ENCODE measurements at places on chromosomes 2 and 18. TPM values are rescaled to one million over a fixed set of nuclear protein-coding genes. Genes with fewer than 3 reads are reported as not detected.
A peak's percentile ranks its signal among the peaks of the same experiment; 100 is the strongest.

DNA sequence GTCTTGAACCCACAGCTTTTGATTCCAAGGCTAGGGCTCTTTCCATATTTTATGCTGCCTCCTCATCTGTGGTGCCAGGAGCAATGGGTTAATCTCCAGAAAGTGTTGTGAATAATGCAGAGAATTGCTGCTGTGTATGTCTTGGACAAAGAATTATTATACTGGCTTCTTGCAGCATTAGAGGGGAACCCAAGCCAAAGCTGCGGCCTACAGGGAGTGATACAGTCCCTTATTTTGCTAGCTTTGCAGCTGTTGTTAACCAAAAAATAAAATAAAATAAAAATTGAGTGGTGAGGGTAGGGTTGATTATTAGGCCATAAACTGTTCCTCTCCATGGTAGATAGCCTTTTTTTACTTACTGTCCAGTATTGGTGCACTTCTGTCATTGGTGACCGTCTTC, 16.7 kb downstream of the WIPF1 start:
- H3K4me1 ChIP-seq: peaks cover 75% of the 10 kb centered on the region
- peaks cover 80% of the 10 kb centered on the region for H3K36me3 ChIP-seq
- DNase-seq: no peak
- H3K4me3 ChIP-seq: no peak overlapping the region

- no peak overlapping the region for H3K27ac ChIP-seq
- no peaks in the 10 kb centered on the region for H3K36me3 ChIP-seq
- H3K27me3 ChIP-seq: no peaks in the 10 kb centered on the region
- no peak overlapping the region for H3K4me3 ChIP-seq
- H3K4me1 ChIP-seq: no peaks in the 10 kb centered on the region
- DNase-seq: no peak
These were observed 54.8 kb upstream of the PTPRM start for GRCh38 chr18:7512348-7512747.

GRCh38 chr2:50126845-50127244, 905.1 kb downstream of the NRXN1 start:
- no peaks in the 10 kb centered on the region for H3K4me1 ChIP-seq
- no peak overlapping the region for H3K4me3 ChIP-seq
- H3K36me3 ChIP-seq: no peaks in the 10 kb centered on the region
- H3K27me3 ChIP-seq: no peaks in the 10 kb centered on the region

DNA sequence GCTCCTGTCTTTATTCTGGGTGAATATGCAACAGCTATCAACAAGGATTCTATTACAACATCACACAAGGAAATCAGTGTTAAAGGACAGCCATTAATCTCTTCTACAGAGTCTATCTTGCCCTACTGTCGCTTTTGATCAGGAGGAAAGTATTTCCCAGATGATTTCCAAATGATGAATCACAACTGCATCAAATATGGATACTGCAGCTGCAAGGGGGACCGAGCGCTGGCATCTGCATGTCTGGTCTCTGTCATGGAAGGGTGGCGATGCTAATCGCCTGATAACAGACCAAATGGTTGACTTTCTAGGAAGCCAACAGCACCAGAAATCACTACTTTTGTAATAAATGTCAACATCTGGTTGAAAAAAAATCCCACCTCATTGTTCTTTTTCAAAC, 21.2 kb upstream of the OR6B3 start:
- peaks cover 2% of the 10 kb centered on the region for H3K36me3 ChIP-seq
- H3K4me3 ChIP-seq: no peak overlapping the region
- peaks cover 9% of the 10 kb centered on the region for H3K27me3 ChIP-seq
- no peak overlapping the region for H3K27ac ChIP-seq
- DNase-seq: no peak

DNA sequence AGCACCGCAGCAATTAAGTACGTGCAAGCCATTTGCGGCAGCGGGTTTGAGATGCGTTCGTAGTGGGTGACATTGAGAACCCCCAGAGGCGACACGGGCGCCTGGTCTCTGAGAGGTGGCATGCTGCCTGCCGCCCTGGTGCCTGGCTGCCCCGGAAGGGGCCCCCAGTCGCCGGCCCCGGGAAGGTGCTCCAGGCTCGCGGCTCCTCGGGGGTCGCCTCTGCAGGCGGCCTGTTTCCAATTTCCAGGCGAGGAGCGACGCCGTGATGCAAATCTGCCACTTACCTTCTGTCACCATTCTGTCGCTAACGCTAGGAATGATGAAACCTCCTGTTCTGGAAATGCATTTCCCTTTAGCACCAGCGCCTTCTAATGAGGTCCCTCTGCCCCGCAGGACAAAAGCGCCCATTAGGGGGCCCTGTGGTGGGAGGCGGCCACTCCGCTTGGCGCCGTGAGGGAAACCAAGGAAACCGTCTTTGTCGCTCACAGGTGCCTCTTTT, 13.0 kb downstream of the KIF5C start:
- peaks cover 10% of the 10 kb centered on the region for H3K4me1 ChIP-seq
- DNase-seq: peak; percentile 30
- peaks cover 38% of the 10 kb centered on the region for H3K27me3 ChIP-seq
- peaks cover 1% of the 10 kb centered on the region for H3K36me3 ChIP-seq
- peak overlapping the region; percentile 74 for H3K4me3 ChIP-seq

DNA sequence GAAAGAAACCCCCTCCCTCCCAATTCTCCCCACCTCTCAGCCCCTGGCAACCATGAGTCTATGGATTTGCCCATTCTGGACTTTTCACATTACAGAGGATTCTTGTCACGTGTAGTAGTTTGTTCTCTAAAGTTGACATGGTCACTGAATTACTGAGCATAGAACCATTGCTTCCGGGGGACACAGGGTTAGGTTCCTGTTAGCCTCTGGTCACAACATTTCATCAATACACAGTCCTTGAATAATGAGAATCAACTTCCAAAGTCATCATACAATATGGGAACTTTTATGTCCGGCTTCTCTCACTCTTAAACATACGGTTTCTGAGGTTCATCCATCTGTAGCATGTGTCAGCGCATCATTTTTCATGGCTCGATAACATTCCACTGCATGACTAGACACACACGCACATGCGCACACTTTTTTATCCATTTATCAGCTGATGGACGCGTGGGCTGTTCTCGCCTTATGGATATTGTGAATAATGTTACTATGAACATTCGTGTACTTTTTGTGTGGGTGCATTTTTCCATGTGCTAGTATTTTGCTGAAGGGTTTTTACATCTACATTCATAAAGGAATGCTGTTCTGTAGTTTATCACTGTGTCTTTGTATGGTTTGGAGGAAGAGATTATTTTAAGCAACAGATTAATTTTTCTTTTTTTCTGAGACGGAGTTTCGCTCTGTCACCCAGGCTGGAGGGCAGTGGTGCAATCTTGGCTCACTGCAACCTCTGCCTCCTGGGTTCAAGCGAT, 48.1 kb downstream of the PARD6G start:
- no peak for DNase-seq
- no peaks in the 10 kb centered on the region for H3K36me3 ChIP-seq
- no peak overlapping the region for H3K4me3 ChIP-seq
- H3K4me1 ChIP-seq: peaks cover 24% of the 10 kb centered on the region
- no peak overlapping the region for H3K27ac ChIP-seq

DNA sequence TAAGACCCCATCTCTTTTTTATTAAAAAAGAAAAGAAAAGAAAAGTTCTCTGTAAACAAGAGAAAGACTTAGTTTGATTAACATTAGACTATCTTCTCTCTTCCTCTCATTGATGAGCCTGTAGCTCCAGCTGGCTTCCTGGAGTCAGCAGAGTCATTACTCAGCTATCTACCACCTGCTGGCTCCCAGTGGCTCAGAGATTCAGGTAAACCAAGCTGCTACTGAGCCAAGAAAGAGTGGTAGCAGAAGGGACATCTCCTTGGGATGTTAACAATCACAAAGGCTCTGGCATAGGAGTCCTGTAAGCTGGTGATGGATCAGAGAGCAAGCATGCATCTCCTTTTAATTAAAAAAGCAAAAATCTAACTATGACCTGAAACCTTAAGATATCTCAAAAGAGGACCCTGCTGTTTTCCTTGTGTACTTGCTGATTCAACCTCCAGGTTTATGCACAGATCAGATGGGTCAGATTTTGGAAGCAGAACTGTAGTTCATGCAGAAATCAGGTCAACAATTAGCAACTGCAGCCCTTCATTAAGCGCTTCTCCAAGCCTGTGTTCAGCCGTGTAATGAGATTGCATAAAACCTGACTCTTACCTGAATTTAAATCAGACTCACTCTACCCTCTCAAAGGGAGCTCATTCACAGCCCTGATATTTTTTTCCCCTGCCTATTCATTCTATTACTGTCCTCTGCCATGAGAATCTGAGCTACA, 225.8 kb downstream of the RNF152 start:
- H3K36me3 ChIP-seq: no peaks in the 10 kb centered on the region
- DNase-seq: no peak
- H3K27me3 ChIP-seq: peaks cover 6% of the 10 kb centered on the region

DNA sequence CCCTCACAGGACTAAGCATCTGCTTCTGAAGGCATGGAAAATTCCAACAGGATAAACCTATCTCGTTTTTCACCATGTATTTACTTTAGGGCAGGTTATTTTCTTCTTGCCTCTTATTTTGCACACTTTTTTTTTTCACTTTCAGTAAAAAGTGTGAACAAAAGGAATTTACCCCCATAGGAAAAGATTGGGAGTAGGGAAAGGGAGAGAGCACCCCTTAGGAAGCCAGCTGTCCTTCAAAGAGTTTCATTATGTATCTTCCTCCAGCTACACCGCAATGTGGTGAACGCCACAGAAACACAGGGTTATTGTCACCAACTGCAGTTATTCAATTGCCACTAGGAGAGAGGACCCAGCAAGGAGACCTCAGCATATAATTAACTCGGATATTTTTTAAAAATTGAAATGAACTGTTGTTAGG, 286.2 kb upstream of the VRK2 start:
- H3K27me3 ChIP-seq: peaks cover 2% of the 10 kb centered on the region
- H3K4me1 ChIP-seq: no peaks in the 10 kb centered on the region
- no peak overlapping the region for H3K4me3 ChIP-seq
- H3K27ac ChIP-seq: no peak overlapping the region

DNA sequence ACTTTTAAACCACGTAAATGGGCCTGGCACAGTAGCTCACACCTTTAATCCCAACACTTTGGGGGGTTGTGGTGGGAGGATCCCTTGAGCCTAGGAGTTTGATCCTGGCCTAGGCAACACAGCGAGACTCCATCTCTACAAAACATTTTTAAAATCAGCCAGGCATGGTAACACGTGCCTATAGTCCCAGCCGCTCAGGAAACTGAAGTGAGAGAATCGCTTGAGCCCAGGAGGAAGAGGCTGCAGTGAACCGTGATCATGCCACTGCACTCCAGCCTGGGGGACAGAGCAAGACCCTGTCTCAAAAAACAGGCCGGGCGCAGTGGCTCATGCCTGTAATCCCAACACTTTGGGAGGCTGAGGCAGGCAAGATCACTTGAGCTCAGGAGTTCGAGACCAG, 12.2 kb downstream of the ROCK1 start:
- no peak overlapping the region for H3K27ac ChIP-seq
- H3K27me3 ChIP-seq: no peaks in the 10 kb centered on the region
- peaks cover 72% of the 10 kb centered on the region for H3K4me1 ChIP-seq
- no peak for DNase-seq

The IL1A gene
- total RNA-seq: 0.99 TPM

The AMER3 gene
- not detected for total RNA-seq
